Aorta (tissue), 5 donors: ENCODE measurements at places on chromosomes 7 and 10.

DNA sequence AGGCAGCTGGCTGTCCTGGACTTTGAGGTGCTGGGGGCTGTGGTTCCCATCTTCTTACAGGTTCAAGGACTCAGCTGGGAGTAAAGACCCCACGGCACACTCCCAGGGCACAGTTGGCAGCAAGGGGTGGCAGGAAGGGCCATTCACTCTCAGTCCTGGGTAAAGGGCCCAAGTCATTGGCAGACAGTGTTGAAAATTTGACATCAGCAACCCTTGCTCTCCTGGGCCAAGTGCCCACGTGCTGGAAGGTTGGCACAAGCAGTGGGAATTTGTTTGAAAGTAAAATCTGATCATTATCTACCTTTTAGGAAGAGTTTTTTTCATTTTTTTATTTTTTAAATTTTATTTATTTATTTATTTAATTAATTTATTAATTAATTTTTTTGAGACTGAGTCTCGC, 241.6 kb upstream of the MKI67 start:
- no peak for DNase-seq

- DNase-seq: no peak
Observed at GRCh38 chr7:140375892-140376730, 22.2 kb downstream of the SLC37A3 start.

DNA sequence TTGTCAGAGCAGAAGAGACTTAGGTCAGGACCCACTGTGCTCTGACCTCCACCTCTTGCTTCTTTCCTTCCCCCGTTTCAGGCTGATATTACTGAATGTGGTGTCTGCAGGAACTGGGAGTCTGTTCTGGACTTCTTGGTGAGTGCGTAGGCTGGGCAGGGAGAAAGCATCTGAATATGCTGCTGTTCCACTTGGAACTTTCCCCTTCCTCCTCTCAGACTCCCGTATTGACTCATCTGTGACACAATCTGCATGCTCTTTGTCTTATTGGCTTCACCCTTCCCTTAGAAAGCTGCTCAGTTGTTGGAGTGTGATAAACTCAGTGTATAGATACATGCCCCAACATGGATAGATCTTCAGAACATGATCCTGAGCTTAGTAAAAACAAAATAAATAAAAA, 137.6 kb upstream of the HABP2 start:
- DNase-seq: no peak

DNA sequence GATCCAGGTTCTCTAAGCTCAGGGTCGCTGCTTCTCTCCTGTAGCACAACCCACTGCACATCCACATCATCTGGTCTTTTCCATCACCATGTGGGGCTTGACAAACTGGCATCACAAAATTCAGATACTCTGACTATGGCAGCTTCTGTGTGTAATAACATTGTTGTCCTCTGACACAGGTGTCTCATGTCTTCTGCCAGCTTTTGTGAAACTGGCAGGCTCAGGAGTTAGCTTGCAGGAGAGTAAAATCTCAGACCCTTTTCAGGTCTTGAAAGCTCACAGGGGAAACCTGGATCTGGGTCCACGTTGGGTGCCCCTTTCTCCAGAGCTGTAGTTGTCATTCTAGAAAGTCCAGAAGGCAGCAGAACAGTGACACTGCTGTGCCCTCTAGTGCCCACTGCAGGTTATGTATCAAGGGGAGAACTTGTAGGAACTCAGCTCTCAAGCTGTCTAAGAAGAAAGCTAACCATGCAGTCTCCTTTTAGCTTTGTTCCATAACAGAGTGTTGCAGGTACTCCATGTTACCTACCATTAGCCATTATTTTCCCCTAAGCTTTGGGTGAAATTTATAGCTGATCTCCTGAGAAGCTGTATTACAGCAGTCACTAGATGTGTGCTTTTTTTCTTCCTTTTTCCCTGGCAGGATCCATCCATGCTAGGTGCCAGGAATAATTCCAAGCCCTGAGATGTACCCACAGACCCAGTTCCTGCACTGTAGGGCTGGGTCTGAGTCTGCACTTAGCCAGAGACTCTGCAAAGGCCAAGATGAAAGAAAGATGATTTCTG, 102.7 kb downstream of the ZNF248 start:
- no peak for DNase-seq

GRCh38 chr10:123134915-123135414, 805 bp upstream of the HMX3 start:
- DNase-seq: no peak
